Breast epithelium (tissue), 4 donors: ENCODE measurements at places on chromosomes 16 and 17.

DNA sequence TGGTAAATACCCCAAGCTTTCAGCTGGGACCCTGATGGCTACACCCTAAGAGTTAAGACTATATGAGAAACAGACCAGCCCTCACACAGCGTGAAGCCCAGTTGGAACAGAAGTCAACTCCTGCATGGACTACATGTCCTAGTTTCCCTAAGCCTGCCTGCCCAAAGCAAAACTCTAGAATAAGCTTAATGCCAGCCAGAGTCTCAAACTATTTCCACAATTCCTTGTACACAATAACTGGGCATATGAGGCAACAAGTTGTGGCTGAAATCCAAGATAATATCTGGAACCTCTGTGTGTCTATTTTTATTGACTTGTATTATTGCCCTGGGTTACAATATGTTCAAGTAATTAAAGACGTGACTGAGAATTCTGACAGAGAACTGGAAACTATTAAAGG lies 19.4 kb downstream of the MYH10 start:
- H3K27ac ChIP-seq, result peak overlapping the region; percentile 72
- no peaks in the 10 kb centered on the region for H3K27me3 ChIP-seq
- no peaks in the 10 kb centered on the region for H3K36me3 ChIP-seq
- no peaks in the 10 kb centered on the region for H3K4me1 ChIP-seq

GRCh38 chr17:11644265-11645212 lies 46.3 kb downstream of the DNAH9 start:
- no peaks in the 10 kb centered on the region for H3K27me3 ChIP-seq
- no peak overlapping the region for H3K27ac ChIP-seq
- peak; percentile 61 for DNase-seq
- H3K36me3 ChIP-seq, result no peaks in the 10 kb centered on the region

DNA sequence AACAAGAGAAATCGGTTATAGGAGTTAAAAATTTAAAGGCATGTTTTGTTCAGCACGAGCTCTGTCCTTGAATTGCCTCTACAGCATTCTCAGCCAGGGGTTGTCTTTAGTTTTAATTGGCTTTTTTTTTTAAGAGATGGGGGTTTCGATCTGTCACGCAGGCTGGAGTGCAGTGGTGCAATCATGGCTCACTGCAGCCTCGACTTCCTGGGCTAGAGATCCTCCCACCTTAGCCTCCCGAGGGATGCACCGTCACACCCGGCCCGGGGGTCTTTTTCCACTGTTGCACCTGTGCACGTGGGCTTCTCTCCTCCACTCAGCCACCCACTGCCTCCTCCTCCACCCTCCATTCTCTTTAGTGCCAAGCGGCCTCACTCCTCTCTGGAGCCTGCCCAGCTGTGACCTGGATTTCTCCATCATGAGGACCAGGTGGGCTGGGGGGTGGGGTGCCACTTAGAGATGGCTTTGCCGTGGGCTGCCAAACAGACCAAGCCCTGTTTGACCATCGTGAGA lies 106.8 kb upstream of the SEC14L1 start:
- no peaks in the 10 kb centered on the region for H3K27me3 ChIP-seq
- H3K4me3 ChIP-seq, result no peak overlapping the region
- DNase-seq, result no peak

GRCh38 chr16:51010817-51011216 lies 140.3 kb downstream of the SALL1 start:
- no peaks in the 10 kb centered on the region for H3K4me1 ChIP-seq
- H3K27me3 ChIP-seq, result no peaks in the 10 kb centered on the region
- no peaks in the 10 kb centered on the region for H3K36me3 ChIP-seq
- no peak overlapping the region for H3K4me3 ChIP-seq
- H3K27ac ChIP-seq, result no peak overlapping the region

DNA sequence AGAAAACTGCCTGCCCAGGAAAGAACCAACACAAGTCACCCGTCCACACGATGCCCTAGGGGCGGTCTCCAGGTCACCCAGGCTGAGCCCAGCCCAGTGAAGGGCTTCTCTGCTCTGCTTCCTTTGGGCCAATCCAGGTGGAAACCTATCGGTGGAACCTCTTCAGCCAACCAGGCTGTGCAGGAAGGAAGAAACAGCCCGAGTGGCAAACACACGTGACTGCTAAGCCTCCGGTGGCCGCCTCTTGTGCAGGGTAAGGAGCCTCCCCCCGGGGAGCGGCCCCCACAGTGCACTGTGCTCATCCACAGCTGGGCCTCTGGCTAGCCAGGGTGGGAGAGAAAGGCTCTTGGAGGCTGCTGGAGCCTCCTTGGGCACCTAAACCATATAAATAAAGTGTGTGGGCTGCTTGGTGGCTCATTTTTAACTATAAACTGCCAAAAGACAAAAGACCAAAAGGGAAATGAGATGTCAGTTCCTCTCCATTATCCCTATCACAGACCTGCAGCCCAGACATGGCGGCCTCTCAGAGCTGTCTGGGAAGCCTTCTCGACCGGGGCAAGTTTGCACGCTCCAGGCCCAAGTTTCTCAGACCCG lies 2.4 kb downstream of the RTN4RL1 start:
- no peaks in the 10 kb centered on the region for H3K36me3 ChIP-seq
- DNase-seq, result no peak
- H3K4me1 ChIP-seq, result no peaks in the 10 kb centered on the region
- H3K27ac ChIP-seq, result peak overlapping the region; percentile 85

- no peak overlapping the region for H3K27ac ChIP-seq
- no peak for DNase-seq
- no peaks in the 10 kb centered on the region for H3K27me3 ChIP-seq
- no peaks in the 10 kb centered on the region for H3K4me1 ChIP-seq
- no peak overlapping the region for H3K4me3 ChIP-seq
These were observed 20.6 kb downstream of the BLMH start for GRCh38 chr17:30271102-30271501.

- H3K4me3 ChIP-seq, result no peak overlapping the region
- H3K27me3 ChIP-seq, result peaks cover 16% of the 10 kb centered on the region
- DNase-seq, result no peak
These were observed 7.7 kb downstream of the SALL1 start for GRCh38 chr16:51143196-51143977.

DNA sequence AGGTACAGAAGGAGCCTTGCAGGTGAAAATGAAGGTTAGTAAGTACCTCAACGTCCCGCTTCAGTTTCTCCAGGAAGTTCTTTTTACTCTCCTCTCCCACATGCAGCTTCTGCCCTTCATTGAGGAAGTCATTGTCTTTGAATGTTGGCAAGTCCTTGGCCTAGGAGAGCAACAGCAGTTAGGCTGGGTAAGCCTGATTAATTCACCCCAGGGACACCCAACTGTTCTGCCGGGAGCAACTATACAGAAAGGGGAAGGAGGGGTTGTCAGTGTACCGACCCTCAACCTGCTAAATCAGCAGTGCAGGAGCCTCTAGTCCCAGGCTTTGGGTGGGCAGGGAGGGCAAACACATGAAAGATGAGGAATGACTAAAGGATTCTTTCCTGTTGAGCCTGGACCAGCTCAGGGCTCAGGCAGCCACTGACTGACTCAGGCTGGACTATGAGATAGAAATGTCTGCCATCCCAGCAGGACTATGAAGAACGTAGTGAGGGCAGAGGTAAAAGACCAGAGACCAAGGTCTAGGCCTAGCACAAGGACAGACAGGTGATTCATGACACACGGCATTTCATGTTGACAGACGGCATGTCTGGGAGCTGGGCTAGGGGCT lies 21.6 kb downstream of the PIP4K2B start:
- peaks cover 35% of the 10 kb centered on the region for H3K36me3 ChIP-seq
- no peak for DNase-seq

- H3K4me1 ChIP-seq, result peaks cover 27% of the 10 kb centered on the region
- no peak for DNase-seq
- no peak overlapping the region for H3K4me3 ChIP-seq
- H3K36me3 ChIP-seq, result no peaks in the 10 kb centered on the region
- H3K27ac ChIP-seq, result peak overlapping the region; percentile 95
These were observed 22.7 kb upstream of the CPSF4L start for GRCh38 chr17:73284354-73284753.

DNA sequence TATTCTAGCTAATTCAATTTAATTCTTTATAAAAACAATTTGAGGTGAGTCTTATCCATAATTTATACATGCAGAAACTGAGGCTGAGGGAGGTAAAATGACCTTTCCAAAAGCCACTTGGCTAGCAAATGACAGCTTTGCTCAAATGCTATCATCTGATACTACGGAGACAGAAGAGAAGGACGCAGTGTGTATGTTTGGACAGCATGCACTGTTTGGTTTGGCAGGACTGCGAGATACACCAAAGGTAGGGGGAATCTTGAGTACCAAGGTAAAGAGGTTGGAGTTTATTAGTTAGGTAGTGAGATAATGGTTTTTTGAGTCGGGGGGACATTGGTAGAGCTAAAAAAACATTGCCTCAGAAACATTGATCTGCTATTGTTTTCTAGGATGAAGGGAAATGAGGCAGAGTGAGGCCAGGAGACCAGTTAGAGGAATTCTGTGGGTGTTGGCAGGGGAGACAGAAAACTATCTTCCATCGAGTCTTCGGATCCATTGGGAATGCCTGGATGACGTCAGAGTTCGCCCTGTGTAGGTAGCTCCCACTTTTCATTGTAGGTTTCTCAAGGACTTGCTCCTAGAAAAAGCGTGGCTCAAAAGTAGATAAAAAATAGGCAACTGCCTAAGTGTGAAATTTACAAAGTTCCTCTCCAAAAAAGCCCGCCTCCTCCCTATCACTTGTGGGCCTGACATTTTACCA lies 2.5 kb upstream of the HS3ST4 start:
- H3K36me3 ChIP-seq, result no peaks in the 10 kb centered on the region
- no peak overlapping the region for H3K27ac ChIP-seq
- DNase-seq, result no peak
- H3K27me3 ChIP-seq, result peaks cover 32% of the 10 kb centered on the region
- H3K4me3 ChIP-seq, result no peak overlapping the region
- peaks cover 5% of the 10 kb centered on the region for H3K4me1 ChIP-seq

DNA sequence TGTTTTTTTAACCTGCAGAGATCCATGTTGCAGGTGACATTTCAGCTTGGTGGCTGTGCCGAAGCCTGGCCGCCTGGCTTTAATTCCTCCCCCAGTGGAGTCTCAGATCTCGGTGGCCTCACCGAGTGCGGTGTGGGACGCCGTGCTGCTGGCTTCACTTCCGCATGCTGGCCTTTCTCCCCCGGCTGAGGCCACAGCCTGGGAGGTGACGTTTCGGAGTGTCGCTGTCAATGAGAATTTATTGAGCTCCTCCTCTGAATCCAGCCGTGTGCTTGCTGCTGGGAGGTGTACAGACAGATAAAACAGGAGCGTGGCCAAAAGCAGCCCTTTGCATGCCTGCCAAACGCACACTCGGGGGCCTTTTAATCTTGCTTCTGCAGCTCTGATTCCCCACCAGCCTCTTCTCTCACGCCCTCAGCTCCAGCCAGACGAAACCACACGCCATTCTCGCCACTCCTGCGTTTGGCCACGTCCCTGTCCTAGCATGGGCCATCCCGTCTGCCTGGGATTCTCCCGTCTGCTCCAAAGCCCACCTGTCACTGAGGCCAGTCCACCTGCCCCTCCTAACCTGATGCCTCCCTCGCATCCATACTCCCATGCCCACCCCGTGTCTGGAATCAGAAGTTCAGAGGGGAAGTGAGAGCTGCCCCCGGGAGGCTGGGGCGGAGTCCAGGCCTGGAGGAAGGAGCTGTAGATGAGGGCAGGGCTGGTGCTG lies 3.6 kb downstream of the GSE1 start:
- no peak for DNase-seq
- no peak overlapping the region for H3K4me3 ChIP-seq
- no peaks in the 10 kb centered on the region for H3K36me3 ChIP-seq
- H3K27ac ChIP-seq, result peak overlapping the region; percentile 98

GRCh38 chr16:73183611-73184092 lies 135.7 kb upstream of the ZFHX3 start:
- no peak overlapping the region for H3K27ac ChIP-seq
- H3K4me3 ChIP-seq, result no peak overlapping the region
- H3K4me1 ChIP-seq, result no peaks in the 10 kb centered on the region
- H3K27me3 ChIP-seq, result no peaks in the 10 kb centered on the region
- H3K36me3 ChIP-seq, result no peaks in the 10 kb centered on the region

- H3K4me1 ChIP-seq, result no peaks in the 10 kb centered on the region
- no peak overlapping the region for H3K27ac ChIP-seq
- H3K27me3 ChIP-seq, result no peaks in the 10 kb centered on the region
- no peak for DNase-seq
- no peak overlapping the region for H3K4me3 ChIP-seq
These were observed 78.6 kb downstream of the RBFOX3 start for GRCh38 chr17:79532107-79532790.

DNA sequence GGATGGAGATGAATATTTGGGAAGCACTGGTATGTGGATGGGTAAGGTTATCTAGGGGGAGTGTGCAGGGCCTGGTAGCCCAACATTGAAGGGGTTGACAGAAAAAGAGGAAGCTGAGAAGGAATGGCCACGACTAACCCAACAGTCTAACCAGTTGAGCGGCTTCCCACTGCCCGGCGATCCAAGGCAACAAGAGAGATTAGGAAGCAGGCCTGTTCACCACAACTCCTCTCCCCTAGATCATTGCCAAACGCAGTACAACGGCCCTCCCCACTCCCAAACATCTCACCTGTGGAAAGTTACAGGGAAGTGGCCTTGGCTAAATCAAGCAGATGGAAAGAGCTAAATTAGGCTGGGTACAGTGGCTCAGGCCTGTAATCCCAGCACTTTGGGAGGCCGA lies 11.2 kb upstream of the RANGRF start:
- H3K4me3 ChIP-seq, result no peak overlapping the region
- no peaks in the 10 kb centered on the region for H3K36me3 ChIP-seq
- no peak overlapping the region for H3K27ac ChIP-seq
- no peak for DNase-seq

GRCh38 chr17:73247726-73248125 lies 14.0 kb downstream of the CPSF4L start:
- H3K27ac ChIP-seq, result no peak overlapping the region
- no peak overlapping the region for H3K4me3 ChIP-seq
- no peaks in the 10 kb centered on the region for H3K4me1 ChIP-seq
- H3K27me3 ChIP-seq, result no peaks in the 10 kb centered on the region
- no peak for DNase-seq
- no peaks in the 10 kb centered on the region for H3K36me3 ChIP-seq

- peaks cover 3% of the 10 kb centered on the region for H3K4me1 ChIP-seq
- H3K27ac ChIP-seq, result peak overlapping the region; percentile 95
- no peaks in the 10 kb centered on the region for H3K27me3 ChIP-seq
- H3K36me3 ChIP-seq, result no peaks in the 10 kb centered on the region
These were observed 2.3 kb downstream of the CMIP start for GRCh38 chr16:81446907-81447268.

DNA sequence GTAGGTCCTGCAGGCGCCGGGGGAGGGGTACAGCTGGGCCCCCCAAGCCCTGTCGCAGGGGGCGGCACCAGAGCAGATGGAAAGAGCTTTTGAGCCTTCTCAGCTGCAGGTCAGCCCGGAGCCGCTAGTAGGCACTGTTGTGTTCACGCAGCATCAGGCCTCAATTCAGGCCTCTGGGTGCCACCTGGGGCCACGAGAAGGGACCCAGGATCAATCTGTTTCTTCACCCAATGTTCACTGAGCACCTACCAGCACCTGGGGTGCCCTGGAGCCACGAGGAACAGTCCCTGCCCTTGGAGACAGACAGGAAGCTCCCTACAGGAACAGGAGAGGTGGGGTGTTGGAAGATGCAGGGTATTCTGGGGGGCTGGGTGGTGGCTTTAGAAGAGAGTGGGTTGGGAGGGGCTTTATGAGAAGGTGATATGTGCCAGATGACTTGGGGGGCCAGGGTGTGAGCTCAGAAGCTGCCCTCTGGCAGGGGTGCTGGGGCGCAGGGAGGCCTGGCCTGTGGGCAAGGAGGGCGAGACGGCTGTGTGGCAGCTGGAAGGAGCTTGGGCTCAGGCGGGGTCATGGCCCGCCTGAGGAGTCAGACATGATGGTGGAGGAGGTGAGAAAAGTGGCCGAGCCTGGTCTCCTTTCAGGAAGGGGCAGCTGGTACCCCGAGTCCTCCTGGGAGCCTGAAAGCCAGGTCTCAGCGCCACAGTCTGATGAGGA lies 121.9 kb upstream of the GSE1 start:
- no peaks in the 10 kb centered on the region for H3K36me3 ChIP-seq
- DNase-seq, result no peak
- no peaks in the 10 kb centered on the region for H3K27me3 ChIP-seq
- H3K4me3 ChIP-seq, result no peak overlapping the region
